Lower lobe of right lung (tissue), 2 donors: ENCODE measurements at places on chromosomes 1 and 21. TPM values are rescaled to one million over a fixed set of nuclear protein-coding genes. Genes with fewer than 3 reads are reported as not detected.

PLEKHA6 gene
- 7.6 TPM for total RNA-seq

- peaks cover 27% of the 10 kb centered on the region for H3K4me1 ChIP-seq
- H3K4me3 ChIP-seq = no peak overlapping the region
- no peaks in the 10 kb centered on the region for H3K27me3 ChIP-seq
- H3K36me3 ChIP-seq = peaks cover 12% of the 10 kb centered on the region
- DNase-seq = no peak
Measured at GRCh38 chr1:226973898-226974543, 33.9 kb downstream of the COQ8A start.

ARHGEF16 gene
- 10.6 TPM for total RNA-seq

HSD3B2 gene
- not detected for total RNA-seq

PDZK1 gene
- not detected for total RNA-seq

GRCh38 chr1:3545363-3546047 lies 65.8 kb downstream of the MEGF6 start:
- H3K27me3 ChIP-seq = no peaks in the 10 kb centered on the region
- no peaks in the 10 kb centered on the region for H3K36me3 ChIP-seq
- H3K27ac ChIP-seq = no peak overlapping the region
- H3K4me3 ChIP-seq = no peak overlapping the region
- H3K4me1 ChIP-seq = peaks cover 46% of the 10 kb centered on the region
- DNase-seq = no peak

- H3K27ac ChIP-seq = no peak overlapping the region
- peaks cover 7% of the 10 kb centered on the region for H3K27me3 ChIP-seq
Measured at GRCh38 chr1:211495584-211495983, 3.6 kb upstream of the RD3 start.

TGFBR3 gene
- total RNA-seq = 51.7 TPM

GJA8 gene
- not detected for total RNA-seq

MCOLN2 gene
- total RNA-seq = 5.1 TPM

- no peak overlapping the region for H3K4me3 ChIP-seq
- peaks cover 84% of the 10 kb centered on the region for H3K36me3 ChIP-seq
- no peaks in the 10 kb centered on the region for H3K27me3 ChIP-seq
- no peak for DNase-seq
- H3K4me1 ChIP-seq = no peaks in the 10 kb centered on the region
Measured at GRCh38 chr1:35844826-35845225, 37.0 kb downstream of the AGO4 start.

GRCh38 chr1:4626560-4627319 lies 27.7 kb upstream of the AJAP1 start:
- H3K4me3 ChIP-seq = no peak overlapping the region
- peaks cover 4% of the 10 kb centered on the region for H3K27me3 ChIP-seq
- H3K4me1 ChIP-seq = no peaks in the 10 kb centered on the region
- H3K36me3 ChIP-seq = no peaks in the 10 kb centered on the region
- DNase-seq = no peak

OR2T29 gene
- not detected for total RNA-seq

- no peak overlapping the region for H3K4me3 ChIP-seq
- DNase-seq = no peak
- no peaks in the 10 kb centered on the region for H3K27me3 ChIP-seq
- H3K4me1 ChIP-seq = peaks cover 74% of the 10 kb centered on the region
Measured at GRCh38 chr1:110348771-110349170, 9.6 kb downstream of the RBM15 start.

GRCh38 chr1:180964595-180964994 lies 51.9 kb downstream of the KIAA1614 start:
- no peaks in the 10 kb centered on the region for H3K4me1 ChIP-seq
- no peak overlapping the region for H3K4me3 ChIP-seq
- peaks cover 47% of the 10 kb centered on the region for H3K36me3 ChIP-seq
- no peaks in the 10 kb centered on the region for H3K27me3 ChIP-seq
- no peak for DNase-seq
